NCI-H1436 treated with DMSO at 0.1 percent for 48 hours (cell line): ENCODE measurements at places on chromosomes 1 and 21.

DNA sequence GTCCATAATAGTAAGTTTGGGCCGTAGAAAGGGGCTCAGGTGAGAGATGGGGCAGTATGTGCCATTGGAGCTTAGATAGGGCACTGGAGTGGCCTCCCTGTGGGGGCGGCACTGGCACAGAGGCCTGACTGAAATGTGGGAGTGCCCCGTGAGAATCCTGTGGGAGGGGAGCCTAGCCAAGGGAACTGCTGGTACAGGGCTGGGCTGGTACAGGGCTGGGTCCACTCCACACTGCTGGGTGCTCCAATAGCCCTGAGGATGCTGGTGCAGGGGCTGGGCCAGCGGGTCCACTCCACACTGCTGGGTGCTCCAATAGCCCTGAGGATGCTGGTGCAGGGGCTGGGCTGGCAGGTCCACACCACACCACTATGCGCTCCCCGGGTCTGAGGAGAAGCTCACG, 44.8 kb upstream of the PWP2 start:
- DNase-seq: no peak

DNA sequence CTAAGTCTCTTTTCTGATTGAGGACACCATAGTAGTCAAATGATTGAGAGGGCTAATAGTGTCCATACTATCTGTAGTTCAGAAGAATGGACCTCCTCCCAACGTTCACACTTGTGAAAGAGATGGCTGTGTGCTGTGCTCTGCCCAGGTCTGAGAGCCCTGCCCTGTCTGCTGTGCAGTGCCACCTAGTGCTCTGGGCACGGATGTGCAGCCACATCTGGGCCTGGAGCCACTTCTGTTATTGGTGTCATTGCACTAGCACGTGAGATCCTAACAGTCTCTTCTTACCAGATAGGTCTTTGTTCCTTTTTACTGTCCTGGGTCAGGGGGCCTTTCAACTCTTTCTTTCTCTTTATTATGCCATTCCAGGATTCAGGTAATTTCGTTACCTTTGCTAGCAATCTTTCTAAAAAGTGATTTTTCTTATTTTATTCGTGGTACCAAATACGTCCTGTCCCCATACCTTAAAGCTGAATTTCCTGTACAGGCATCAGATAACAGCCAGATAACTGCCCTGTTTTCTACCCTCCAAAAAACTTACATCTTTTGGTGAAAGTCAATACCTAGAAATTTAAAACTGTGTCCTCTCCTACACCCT, 21.7 kb downstream of the INTS3 start:
- DNase-seq: peak; percentile 1

DNA sequence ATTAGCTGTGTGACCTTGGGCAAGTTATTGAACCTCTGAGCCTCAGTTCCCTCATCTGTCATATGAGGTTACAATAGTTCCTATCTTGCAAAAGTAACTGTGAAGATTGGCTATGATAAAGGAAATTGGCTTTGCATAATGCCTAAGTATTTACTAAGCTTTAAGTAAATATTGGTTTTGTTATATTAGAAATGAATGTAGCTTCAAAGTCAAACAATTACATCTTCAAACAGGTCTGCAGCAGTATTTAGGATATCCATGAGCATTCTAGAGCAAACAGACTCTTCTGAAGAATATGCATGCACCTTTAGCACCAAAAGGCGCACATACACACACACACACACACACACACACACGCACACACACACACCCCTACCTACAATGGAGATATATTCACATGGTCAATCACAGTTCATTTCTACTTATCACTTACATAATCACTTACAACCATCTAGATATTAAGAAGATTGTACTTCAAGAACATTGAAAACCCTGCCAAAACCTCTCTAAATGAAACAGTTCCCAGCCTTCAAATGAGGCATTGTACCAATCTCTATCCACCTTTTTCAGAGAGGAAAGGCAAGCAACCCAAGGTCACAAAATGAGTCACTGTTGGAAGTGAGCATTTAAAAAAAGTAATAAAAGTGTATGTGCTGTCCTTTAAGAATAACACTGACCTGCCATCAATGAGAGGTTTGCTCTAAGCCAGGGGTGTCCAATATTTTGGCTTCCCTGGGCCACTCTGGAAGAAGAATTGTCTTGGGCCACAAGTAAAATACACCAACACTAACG, 13.4 kb upstream of the FAM43B start:
- DNase-seq: no peak

DNA sequence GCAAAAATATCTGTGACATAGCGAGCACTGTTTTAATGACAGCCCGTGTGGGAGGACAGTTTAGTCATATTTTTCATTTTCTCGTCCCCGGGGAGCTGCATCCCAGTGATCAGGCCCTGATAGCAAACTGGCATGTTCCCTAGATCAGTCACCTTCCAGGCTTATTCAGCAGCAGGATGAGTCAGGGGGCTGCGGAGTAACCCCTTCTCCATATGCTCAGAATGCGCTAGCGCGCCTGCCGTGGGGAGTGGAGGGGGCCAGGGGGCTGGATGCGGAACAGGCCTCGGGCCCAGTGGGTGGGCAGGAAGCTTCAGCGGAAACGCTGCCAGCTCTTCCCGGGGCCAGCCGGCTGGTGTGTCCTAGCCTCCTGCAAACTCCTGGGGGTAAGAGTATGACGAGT, 94.0 kb downstream of the KCND3 start:
- no peak for DNase-seq

DNA sequence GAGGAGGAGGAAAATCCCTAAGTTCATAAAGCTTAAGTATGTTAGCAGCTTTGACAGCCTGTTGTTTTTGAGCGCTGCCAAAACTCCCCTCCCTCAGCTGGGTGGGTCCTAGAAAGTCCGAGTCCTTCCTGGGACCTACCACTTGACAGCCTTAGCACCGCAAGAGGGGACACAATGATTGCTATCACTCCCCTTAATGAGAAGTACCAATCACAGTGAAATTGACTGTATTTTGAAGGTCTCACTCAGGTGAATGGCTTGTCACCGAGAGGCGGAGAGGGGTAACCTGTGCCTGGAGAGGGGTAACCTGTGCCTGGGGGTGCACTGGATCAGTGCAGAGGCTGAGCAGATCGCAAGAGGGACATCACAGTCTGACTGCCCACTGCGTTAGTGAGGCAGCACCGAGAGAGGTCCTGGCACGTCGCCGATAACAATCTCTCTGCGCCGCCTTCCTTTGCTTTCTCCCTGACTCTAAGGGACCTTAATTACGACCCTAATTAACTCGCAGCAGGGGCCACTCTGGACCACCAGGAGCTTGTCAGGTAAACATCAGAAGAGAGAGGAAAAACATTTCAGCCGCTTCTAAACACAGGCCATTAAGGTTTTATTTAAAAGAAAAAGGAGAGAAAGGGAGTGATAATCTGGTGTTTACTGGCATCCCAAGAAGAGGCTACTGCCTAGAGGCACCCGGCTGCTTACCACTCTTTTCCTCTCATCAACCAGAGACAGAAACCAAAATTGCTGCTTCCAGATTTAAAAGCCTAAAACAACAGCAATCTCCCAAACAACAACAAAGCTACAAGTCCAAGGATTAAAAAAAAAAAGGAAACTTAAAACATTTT, 25.7 kb upstream of the KCNK1 start:
- no peak for DNase-seq

- no peak for DNase-seq
Measured at GRCh38 chr1:156912861-156913808, 7.3 kb upstream of the LRRC71 start.

DNA sequence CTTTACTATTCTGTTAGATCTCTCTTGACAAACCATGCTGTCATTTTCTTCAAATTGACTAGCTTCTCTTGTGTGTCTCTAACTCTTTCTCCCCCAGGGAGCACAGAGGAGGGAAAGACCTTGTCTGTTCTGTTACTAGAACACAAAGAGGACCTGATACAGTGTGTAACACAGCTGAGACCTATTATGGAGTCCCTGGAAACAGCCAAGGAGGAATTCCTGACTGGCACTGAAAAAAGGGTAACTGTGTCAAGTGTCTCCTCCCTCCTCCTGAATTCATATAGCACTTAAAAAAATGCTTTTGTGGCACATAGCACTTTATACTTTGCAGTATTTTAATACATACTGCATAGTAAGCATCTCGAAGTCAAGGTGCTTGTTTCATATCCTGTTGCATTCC, 50.6 kb downstream of the ZBTB40 start:
- DNase-seq: no peak

- no peak for DNase-seq
Measured at GRCh38 chr1:108043707-108044106, 78.7 kb upstream of the VAV3 start.

- no peak for DNase-seq
Measured at GRCh38 chr1:234238060-234238459, 135.2 kb upstream of the COA6 start.

DNA sequence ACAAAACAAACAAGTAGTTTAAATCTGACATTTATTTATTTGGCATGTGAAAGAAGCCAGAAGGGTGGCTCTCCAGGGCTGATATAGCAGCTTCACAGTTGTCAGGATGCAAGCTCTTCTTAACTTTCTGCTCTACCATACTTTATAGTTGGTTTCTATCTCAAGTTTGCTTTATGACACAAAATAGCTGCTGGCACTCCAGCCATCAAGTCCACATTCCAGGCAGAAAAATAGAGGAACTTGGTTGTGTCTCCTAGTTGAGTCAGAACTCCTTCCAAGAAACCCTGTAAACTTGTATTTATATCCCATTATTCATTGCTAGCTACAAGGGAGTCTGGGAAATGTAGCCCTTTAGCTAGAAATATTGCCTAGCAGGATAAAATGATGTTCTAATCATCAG, 24.0 kb upstream of the STUM start:
- DNase-seq: no peak
